CD4-positive, alpha-beta T cell treated with Interleukin-6 at 100 ng/mL for 8 hours (primary cell): ENCODE measurements at places on chromosomes 2 and 18.
A peak's percentile ranks its signal among the peaks of the same experiment; 100 is the strongest.

DNA sequence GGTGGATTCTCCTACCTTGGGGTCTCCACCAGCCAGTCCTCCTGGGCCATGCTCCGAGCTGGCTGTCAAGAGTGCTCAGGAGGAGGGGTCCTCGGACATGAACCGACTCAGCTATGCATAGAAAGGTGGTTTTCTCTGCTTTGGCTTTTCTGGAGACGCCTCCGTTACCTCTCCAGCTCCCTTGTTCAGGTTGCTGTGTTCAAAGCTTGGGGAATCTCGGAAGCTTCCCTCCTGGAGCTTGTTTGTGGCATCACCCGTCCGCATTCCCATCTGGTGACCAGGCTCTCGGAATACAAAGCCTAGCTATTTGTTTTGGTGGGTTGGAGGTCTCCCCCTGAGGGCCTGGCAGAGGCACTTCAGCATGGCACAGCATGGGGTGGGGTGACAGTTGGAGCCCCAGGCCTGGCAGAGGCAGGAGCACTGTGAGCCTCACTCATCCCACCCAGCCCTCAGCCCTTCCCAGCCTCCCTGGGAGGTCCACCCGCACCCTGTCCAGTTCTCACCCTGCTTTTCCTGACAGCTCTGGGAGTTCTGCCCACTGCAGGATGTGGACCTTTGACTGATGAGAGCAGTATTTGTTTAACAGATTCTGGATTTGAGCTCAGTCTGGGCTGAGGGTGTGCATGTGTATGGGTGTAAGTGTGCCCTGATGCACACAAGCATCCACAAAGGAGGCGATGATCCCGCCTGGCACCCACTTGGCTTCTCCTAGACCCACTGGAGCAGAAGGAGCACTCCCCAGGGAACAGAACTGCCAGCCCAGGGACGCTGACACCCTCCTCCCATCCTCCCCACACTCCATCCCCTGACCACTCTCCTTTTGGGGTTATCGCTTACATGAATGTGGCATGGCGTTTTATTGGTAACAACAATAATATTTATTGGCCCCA, 107.3 kb upstream of the HS6ST1 start:
- DNase-seq: no peak

- peak; percentile 34 for DNase-seq
Measured at GRCh38 chr18:21134895-21135294, 23.3 kb upstream of the ROCK1 start.

GRCh38 chr2:232894746-232895145, 24.7 kb downstream of the SNORC start:
- no peak for DNase-seq

DNA sequence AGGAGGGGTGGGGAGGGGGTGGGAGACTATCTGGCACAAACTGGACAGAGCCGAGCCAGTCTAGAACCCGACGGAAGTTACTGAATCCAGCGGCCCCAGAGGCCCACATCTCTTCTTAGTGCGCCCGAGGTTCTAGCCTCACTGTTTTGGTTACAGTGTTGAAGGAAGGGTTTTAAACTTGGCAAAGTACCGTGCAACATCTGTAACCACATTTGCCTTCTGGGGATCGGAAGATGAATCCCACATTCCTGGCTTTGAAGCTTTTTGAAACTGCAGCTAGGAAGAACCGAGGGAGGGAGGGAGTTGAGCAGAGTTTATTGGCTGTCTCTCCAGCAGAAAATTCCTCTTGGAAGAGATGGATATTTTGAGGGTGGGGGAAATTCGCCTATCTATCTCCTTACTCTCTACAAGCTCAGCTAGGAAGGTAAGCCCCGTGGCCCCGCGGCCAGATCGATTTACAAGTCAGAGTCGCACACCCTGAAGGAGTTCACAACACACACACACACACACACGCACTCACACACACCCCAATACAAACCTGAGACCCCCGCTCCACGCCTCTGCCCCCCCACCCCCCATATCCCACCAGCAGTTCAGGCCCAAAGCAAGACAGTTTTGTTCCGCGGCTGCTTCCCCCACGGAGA, 1.0 kb downstream of the ACVR1 start:
- no peak for DNase-seq

DNA sequence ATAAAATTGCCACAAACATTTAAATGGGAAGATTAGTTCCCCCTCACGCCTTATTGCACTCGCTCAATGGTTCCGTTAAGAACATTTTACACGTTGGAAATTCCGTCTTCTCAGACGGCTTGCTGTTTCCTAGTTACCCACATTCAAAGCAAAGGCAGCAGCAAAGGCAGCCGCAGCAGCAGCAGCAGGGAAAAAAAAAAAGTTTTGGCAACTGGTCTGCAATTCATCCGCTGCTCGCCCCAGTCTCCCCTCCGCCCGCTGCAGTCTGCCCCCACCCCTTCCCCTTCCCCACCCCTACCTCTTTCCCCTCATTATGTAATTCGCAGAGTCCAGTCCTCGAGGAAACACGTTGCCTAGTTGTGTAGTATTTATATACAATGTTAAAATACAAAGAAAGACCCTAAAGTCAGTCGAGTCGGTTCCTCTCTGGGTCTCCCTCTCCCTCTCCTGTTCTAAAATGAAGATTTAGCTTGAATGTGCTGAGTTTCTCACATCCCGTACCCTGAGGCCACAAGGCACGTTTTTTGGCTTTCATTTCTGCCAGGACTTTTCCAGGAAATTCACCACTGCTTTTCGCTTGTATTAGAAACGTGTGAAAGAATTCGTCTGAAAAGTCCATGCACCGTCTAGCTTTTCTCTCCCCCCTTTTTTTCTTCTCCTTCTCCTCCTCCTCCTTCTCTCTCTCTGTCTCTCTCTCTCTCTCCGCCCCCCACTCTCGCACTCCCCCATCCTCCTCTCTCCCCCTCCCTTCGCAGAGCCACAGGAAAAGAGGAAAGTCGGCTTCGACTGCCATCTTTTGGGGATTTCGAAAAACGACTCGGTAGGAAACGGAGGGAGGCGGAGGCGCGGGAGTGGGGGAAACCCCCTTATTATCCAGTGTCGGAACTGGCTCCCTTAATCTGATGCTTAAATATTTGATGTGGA, 140.0 kb downstream of the MEIS1 start:
- DNase-seq: no peak

- DNase-seq: no peak
Measured at GRCh38 chr2:136444323-136444722, 321.0 kb upstream of the THSD7B start.

GRCh38 chr18:76378526-76379215, 116.4 kb downstream of the ZNF516 start:
- DNase-seq: no peak

DNA sequence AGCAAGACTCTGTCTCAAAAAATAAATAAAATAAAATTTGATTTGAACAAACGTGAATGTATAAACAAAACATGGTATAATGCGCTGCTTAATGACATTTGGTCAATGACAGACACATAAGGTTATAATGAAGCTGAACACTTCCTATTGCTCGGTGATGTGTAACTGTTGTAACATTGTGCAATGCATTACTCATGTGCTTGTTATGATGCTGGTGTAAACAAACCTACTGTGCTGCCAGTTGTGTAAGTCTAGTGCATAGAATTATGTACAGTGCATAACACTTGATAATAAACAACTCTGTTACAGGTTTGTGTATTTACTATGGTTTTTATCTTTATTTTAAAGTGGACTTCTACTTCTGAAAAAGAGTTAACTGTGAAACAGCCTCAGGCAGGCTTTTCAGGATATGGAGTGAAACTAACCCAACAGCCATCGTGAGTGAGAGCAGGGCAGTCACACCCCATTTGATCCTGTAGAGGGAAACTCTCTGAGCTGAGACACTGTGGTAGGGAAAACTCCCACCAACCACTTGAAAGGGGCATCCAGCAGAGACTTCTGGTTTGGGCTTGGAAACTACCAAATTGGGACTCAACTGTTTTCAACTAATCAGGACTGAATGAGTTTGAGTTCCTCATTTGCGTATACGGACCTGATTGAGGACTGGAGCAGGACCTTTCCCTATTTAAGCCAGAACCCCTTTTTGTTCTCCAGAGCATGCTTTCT, 8.7 kb upstream of the RPRD1A start:
- DNase-seq: no peak

GRCh38 chr18:46736135-46736534, 20.7 kb downstream of the ST8SIA5 start:
- DNase-seq: no peak

DNA sequence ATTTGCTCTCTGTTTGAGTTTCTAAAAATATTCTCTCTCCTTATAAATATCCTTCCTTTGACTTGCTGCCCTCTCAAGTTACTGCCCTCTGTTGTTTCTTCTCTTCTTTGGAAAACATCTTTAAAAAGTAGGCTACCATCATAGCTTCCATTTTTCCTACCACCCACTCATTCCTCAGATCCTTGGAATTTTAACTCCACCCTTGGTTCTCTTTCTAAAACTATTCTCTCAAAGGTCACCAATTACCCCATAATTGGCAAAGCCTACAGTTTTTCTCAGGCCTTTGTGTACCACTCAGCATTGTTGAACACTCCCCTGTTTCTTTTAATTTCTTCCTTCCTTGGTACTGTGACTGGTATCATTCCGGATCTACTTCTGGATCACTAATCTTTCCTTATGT, 43.0 kb upstream of the ITGAV start:
- no peak for DNase-seq

- no peak for DNase-seq
Measured at GRCh38 chr2:170577356-170577755, 137.8 kb upstream of the SP5 start.

- no peak for DNase-seq
Measured at GRCh38 chr18:68177807-68178702, 536.9 kb downstream of the TMX3 start.

- DNase-seq: no peak
Measured at GRCh38 chr18:10213526-10213925, 240.9 kb upstream of the APCDD1 start.

GRCh38 chr2:23419171-23420090, 34.5 kb downstream of the KLHL29 start:
- DNase-seq: no peak
